NK-92 treated with Interleukin-12 subunit alpha and Interleukin-12 subunit beta, amount 100 ng/mL, for 24 hours (cell line): ENCODE measurements at places on chromosomes 1 and 21.

GRCh38 chr1:19514391-19514831 lies 29.1 kb upstream of the CAPZB start:
- no peak for DNase-seq

GRCh38 chr1:174005032-174005431 lies 17.1 kb downstream of the RC3H1 start:
- no peak for DNase-seq

- DNase-seq, result no peak
Observed at GRCh38 chr1:3062616-3063378, 6.2 kb upstream of the PRDM16 start.

- no peak for DNase-seq
Observed at GRCh38 chr1:180253585-180254495, 23.8 kb downstream of the LHX4 start.

DNA sequence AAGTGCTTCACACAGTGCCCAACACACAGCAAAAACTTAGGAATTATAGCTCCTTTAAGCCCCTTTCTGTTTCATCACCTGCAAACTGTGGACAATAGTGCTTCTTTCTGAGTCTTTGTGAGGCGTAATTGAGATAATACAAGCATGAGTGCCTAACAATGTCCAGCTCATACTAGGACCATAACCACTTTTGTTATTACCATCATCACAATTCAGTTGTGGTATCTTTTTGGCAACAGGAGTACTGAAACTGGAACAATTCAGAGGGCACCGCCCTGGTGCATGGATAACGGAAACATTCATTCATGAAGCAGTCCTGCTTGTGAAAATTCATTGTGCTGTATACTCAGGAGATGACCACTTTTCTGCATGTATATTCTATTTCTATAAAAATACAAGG lies 18.2 kb downstream of the DNAJC11 start:
- DNase-seq, result no peak

GRCh38 chr1:160375788-160376524 lies 9.1 kb downstream of the NHLH1 start:
- DNase-seq, result peak; percentile 9

- no peak for DNase-seq
Observed at GRCh38 chr1:29669912-29670311, 433.6 kb downstream of the PTPRU start.

DNA sequence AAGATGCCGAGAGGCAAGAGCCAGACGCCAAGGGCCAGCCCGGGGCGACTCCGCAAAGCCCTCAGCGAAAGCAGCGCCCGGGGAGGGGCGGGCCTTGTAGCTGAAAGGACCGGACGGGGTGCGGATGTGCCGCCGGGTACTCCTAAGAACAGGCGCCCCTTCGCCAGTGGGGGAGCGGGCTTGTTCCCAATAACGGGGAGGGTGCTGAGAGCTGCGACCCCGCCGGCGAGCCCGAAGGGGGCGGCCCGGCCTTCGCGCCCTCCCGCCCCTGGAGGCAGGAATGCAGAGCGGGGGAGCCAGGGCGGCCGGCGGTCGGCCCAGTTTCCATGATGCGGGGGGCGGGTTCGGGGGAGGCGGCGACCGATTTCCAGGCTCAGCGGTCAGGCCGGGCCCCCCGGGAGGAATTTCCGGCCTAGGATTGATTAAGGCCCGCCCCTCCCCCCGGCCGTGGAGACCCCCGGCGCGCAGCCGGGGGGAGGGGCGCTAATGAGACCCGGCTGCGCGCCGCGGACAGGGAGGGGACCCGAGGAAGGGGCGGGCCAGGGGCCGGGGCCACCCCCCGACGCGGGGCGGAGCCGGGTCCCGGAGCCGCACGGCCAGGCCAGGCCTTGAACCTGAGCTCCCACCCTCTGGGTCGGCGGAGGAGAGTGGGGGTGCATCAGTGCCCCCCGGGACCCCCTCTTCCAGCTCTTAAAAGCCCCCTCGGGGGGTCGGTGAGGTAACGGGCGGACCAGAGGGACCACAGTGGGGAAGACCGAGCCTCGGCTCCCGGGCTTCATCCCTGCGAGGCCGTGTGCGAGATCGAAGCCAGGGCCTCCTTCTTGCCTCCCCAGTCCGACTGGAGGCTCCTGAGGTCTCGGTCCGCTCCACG lies 898 bp upstream of the TMEM200B start:
- DNase-seq, result no peak
